Naive B cell (primary cell): ENCODE measurements at places on chromosomes 5 and 9. TPM values are rescaled to one million over a fixed set of nuclear protein-coding genes. Genes with fewer than 3 reads are reported as not detected.

Gene LEAP2
- polyA plus RNA-seq = 2.2 TPM

Gene TUSC1
- 1.7 TPM for polyA plus RNA-seq

Gene ZNF883
- polyA plus RNA-seq = 3.2 TPM

Gene DMGDH
- not detected for polyA plus RNA-seq

Gene NNT
- 50.8 TPM for polyA plus RNA-seq

Gene FOXD4L3
- not detected for polyA plus RNA-seq

Gene IL13
- polyA plus RNA-seq = not detected
